ENCODE measurements at places on chromosomes 7 and 10. TPM values are rescaled to one million over a fixed set of nuclear protein-coding genes. Genes with fewer than 3 reads are reported as not detected.

SLC26A3 gene
- total RNA-seq: not detected

GRCh38 chr10:77333610-77334340, 303.8 kb downstream of the KCNMA1 start:
- no peak for DNase-seq

DNA sequence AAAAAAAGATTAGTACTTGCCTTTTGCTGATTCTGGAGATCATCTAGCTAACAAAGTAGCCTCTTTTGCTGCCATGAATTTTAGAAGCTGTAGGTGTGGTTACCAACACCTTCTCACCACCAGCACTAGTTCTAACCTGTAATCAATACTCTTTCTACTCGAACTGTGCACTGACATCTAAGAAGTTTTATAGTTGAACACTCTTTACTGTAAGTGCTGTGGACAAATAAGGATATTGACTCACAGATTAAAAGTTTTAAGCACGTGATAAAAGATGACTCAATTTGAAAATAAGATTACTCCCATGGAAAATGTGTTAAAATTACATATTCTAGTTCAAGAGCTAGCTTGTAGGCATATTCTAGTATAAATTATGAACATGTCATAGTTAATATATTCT, 89.9 kb downstream of the REEP3 start:
- no peak for DNase-seq

DNA sequence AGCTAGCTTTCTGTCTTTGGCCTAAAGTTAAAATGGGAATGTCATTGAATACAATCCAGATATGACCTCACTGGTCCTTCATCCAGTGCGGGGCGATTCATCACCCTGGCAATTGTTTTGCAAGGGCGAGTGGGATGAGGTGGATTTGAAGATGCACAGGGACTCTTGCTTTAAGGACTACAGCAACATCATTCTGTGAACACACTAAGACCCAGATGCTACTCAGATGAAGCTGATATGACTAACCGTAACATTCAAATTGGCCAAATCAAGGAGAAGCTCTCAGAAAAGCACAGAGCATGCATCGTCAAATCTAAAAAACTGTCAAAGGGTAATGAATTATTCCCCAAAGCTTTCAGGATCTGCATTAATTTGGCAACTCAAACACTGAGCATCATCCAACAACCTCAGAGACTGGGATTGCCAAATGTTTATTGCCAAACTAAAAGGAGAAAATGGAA, 12.8 kb downstream of the CPA1 start:
- DNase-seq: no peak

COL13A1 gene
- total RNA-seq: 13.5 TPM

All from upper lobe of right lung (tissue), 1 donor.